T-helper 1 cell (primary cell): ENCODE measurements at places on chromosomes 7 and 10.

GRCh38 chr7:38191791-38192190 lies 13.7 kb downstream of the STARD3NL start:
- DNase-seq: no peak

DNA sequence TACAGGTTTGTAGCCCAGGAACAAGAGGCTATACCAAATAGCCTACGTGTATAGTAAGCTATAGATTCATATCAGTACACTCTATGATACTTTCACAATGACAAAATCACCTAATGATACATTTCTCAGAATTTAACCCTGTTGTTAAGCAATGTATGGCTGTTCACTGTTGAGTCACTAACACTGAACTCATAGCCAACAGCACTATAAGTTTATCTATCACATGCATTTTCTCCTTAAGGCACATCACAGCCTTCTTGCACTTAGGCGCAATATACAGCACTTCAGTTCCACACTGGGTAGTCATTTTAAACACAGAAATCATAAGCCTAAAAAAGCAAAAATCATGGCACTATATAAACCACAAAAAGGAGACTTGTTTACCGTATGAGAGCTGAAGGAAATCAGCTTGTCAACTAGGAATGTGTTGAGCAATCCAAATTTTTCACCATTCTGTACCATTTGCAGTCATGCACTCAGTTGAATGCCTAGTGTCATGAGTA lies 45.6 kb downstream of the ZNF438 start:
- DNase-seq: no peak

DNA sequence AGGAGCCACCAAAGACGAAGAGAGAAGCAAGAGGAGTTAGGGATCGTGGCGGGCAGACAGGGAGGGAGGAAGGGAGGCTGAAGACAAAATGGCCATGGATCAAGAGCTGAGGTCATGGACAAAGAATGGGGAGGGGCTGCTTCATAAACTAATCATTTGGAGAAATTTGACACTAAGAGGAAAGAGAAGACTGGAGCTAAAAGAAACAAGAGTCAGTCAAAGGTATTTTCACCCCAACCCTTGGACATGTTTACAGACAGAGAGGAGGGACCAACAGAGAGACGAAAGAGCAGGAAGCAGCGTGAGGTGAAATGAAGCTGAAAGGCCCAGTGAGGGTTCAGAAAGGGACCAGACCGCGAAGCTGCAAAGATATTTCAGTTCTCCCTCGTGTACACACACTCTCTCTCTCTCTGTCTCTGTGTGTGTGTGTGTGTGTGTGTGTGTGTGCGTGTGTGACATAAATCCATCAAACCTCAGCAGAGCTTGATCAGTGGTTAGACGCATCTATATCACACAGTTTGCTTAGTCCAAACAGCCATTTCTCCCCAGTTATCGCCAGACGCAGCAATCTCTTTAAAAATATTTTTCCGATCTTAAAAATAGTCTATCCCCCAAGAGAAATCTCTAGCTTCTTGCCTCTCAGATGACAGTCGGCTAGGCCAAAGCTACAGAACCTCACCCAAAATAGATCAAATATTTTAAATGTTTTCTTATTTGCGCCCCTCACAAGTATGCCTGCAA lies 12.5 kb upstream of the CALD1 start:
- no peak for DNase-seq

GRCh38 chr7:17159500-17160037 lies 138.9 kb upstream of the AHR start:
- no peak for DNase-seq

- DNase-seq: peak; percentile 14
These were observed 1.2 kb downstream of the CACUL1 start for GRCh38 chr10:118753331-118754228.

GRCh38 chr10:60943316-60944057 lies 498 bp downstream of the RHOBTB1 start:
- DNase-seq: peak; percentile 2

GRCh38 chr7:100665168-100665726 lies 8.3 kb upstream of the GNB2 start:
- DNase-seq: no peak

DNA sequence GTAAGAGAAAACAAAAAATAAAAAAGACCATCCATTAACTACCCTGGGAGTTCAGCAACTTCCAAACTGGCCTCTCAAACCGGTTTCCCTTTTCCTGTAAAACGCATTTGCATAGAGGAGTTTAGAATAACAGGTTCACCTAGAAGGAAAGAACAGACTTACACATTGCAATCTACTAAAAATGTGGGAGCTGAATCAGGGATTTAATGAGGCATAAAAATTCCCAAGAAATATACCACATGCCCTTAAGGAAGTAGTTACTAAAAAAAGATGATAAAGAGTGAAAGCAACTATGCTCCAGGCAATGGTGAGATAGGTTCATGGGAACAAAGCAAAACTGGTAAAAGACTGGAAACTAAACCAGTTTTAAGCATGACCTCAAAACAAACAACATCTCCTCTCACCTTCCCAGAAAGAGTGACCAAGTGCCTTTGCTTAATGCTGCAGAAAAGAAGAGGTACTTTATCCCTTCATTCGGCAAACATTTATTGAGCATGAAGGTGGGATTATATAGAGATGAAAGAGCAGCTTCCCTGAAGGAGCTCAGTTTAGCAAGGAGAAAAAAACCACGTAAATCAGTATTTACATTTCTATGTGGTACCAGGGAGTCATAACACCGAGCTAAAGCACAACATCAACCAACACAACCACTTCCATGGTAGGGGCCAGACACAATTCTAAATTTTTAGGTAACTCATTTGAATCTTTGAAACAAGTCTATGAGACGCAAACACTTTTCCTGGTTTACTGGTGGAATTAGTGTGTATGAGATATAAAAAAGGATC lies 152.8 kb downstream of the SGMS1 start:
- no peak for DNase-seq

DNA sequence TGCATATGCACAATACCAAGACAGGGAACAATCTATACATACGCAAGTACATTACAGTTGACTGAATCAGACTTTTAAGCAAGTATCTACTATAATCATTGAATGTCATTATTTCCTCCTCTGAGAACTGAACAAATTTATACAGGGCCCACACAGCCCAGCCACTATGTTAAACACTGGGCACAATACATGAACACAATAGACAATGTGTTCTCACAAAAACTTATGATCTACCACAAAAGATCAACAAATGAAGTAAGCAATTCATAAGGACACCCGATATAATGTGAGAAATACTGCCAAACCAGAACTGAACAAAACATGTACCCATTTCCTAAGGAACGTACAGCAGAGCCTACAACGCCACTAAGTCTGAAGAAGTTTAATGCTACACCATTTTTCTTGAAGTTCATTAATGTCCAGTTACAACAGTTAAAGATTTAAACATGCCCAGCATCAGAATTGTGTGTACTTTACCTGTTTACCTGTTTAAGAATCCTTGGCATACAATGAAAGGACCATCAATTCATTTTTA lies 31.5 kb downstream of the SHTN1 start:
- no peak for DNase-seq

GRCh38 chr10:2589196-2589595 lies 478.2 kb upstream of the PFKP start:
- DNase-seq: no peak

DNA sequence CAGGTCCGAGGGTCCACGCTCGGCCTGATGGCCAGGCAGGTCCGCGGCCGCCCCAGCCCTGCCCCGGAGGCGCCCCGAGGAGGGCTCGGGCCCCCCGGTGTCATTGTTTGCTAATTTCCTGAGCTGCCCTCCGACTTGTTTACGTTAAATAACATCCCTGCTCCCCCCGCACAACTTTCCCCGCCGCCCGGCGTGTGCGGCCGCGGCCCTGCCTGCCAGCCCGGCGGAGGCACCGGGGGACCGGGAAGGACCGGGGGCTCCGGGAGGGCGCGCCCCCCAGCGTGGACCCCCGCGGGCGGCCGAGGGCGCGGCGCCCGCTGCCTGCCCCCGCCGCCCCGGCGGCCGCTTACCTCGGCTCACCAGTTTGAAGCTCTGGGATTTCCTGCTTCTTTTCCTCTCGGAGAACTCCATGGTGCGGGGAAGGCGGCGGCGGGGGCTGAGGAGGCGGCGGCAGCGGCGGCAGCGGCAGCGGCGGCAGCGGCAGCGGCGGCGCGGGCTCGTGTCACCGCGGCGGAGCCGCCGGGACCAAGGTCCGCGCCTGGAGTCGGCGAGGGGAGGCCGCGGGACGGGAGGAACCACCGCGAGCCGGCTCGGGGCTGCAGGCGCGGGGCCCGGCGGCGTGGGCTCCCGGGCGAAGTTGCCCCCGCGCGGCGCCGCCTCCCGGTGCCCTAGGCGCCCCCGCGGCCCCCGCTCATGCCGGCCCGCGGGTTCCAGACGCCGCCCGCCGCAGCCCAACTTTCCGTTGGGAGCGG lies 515 bp downstream of the BEND7 start:
- no peak for DNase-seq

GRCh38 chr10:60203993-60204618 lies 185.6 kb downstream of the ANK3 start:
- DNase-seq: no peak

DNA sequence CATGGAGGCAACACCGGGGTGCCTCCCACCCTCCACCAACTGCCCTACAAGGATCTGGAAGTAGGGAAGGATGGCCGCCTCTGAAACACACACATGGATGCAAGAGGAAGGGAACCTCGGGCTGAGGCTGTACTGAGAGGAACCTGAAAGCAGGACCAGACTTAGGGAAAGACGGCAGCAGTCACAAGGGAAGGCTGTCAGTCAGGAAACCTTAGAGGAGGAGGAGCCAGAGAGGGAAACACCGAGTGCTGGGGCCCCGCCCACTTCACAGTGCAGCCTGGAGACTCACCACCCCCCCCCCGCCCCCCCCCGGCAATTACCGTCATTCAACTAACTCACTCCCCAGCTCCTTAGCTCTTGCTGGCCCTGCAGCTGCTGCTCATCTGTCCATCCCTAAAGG lies 2.5 kb downstream of the CYREN start:
- DNase-seq: no peak

- DNase-seq: no peak
These were observed 95.5 kb downstream of the FAM204A start for GRCh38 chr10:118246332-118247295.

DNA sequence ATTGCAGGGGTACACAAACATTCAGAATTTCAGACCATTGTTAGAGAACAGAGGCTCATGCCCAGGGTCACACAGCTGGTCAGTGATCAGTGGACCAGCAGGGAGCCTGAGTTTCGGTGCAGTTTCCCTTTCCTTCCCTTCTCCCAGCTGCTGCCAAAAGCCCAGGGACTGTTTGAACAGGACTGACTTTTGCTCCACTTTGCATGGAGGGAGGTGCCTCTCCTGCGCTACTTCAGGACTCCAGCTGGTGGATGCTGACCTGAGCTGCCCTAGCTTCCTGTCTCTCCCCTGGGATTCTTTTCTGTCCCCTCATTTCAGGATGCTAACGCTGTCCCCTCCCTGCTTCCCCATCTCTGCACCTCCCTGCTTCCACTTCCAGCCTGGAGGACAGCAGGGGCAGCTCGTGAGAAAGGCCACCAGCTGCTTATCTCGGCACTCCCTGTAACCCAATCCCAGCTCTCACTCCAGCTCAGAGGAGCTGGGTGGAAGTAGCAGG lies 14.5 kb downstream of the SH2D4B start:
- no peak for DNase-seq

GRCh38 chr10:50809596-50809995 lies 69.9 kb downstream of the ASAH2B start:
- no peak for DNase-seq

- no peak for DNase-seq
These were observed 16.4 kb downstream of the SH3PXD2A start for GRCh38 chr10:103838862-103839518.

GRCh38 chr10:43206391-43207235 lies 60.3 kb downstream of the RASGEF1A start:
- no peak for DNase-seq

DNA sequence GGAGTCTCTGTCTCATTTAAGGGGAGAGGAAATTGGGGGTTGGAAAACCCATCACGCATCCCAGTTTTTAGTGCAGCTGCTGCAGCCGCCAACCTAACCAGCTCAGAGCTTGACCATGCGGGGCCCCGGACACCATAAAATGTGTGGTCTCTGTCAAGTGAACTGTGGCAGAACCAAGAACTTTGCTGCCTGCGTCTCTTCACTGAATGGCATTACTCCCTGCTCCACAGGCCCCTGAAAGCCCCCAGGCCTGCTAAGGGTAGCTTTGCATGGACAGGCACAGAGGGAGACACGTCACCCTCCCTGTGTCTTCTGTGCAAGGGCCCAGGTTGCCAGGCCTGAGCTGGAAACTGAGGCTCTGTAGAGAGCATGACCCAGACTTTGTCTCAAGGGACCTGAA lies 144.6 kb upstream of the GPR26 start:
- DNase-seq: no peak

DNA sequence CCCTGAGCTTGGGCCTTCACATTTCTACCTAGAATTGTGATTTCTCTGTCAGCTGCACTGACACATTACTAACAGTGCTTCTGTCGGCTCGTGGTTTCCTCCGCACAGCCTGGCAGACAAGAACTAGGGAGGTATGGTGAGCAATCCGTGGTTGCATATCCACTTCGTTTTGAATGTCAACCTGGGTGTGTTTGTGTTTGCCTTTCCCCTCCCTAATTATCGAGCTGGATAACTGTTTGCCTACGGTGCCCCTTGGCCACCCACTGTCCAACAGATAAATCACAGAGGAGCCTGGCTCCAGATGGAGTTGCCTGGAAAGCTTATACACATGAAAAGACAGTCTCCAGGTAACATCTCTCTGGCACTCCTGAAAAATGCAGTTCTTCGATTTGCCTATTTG lies 228.8 kb downstream of the TRIL start:
- no peak for DNase-seq

DNA sequence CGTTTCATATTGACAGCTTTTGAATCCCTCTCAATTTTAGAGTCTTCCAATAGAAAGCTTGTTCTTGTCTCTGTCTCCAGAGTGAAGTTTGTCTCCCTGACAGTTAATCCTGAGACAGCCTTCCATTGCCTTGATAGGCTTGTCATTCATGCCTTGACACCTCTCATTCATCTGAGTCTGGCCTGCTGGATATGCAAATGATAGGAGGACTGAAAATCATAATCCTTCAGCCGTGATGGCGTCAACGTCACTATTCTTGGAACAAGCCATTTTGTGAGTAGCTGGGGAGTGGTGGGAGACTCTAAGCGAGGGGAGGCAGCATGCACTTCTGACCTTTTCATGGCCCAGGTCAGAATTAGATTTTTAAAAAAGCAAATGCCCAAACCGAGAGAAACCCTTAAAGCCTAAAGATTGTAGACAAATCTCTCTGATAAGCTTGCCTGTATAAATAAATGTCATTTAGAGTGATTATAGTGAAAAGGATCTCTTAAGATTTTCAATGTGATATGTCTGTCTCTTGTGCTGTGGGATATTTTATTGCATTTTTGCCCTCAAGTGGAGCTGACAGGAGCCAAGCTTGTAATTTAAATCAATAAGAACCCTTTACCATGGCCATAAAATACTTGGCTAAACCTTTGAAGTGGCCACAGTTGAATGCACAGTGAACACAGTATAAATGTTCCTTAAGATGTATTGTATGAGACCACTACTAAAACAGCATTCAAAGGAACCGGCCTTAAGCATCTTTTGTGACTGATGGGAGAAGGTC lies 148.8 kb downstream of the SNX10 start:
- no peak for DNase-seq
